H7 (cell line): ENCODE measurements at places on chromosomes 16 and 17. TPM values are rescaled to one million over a fixed set of nuclear protein-coding genes. Genes with fewer than 3 reads are reported as not detected.

The TRPV2 gene
- 1.8 and 5.5 TPM in 2 replicates for total RNA-seq

The COQ9 gene
- total RNA-seq: 43.3 and 59.6 TPM in 2 replicates

The NOB1 gene
- 43.4 and 65.0 TPM in 2 replicates for total RNA-seq

The SLC47A2 gene
- not detected in 2 replicates for total RNA-seq

The TP53TG3B gene
- total RNA-seq: not detected in 2 replicates

The SAP30BP gene
- 52.9 and 61.3 TPM in 2 replicates for total RNA-seq

DNA sequence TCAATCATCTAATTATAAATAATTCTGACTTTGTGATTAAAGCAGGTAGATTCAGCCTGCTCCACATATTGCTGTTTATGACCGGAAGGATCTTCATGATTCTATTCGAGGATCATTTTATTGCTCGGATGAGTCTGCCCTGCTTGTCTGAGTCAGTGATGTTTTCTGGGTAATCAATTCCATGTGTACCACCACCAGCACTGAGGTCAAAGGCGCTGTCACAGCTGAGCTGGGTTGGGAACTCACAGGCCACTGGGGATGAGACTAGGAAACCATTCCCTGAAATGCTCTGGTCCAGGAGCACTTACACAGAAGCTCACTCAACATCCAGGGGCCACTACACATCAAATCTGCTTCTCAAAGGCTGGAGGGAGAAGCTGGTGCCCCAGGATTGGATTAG, 30.4 kb upstream of the ERN1 start:
- DNase-seq: no peak

DNA sequence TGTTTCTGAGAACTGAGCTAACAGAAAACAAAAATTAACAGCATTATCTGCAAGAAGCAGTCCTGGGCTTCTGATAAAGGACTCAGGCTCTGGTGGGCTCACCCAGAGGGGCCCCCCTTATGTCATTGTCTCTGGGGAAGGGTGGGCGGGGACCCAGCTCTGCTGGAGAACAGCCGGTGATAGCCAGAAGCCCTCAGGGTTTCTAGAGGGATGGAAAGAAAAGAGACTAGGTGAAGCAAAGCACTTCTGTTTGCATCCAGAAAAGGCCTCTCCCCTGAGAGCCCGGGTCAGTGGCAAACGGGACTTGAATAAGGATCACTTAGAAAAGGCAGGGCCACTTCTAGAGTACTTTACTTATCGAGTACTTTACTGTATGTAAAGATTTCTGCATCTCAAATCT, 7.0 kb upstream of the CDC42EP4 start:
- no peak for DNase-seq

- no peak for DNase-seq
These were observed 19.0 kb upstream of the EVPL start for GRCh38 chr17:76046064-76046463.

GRCh38 chr17:5672815-5673430, 88.6 kb upstream of the NLRP1 start:
- DNase-seq: no peak

DNA sequence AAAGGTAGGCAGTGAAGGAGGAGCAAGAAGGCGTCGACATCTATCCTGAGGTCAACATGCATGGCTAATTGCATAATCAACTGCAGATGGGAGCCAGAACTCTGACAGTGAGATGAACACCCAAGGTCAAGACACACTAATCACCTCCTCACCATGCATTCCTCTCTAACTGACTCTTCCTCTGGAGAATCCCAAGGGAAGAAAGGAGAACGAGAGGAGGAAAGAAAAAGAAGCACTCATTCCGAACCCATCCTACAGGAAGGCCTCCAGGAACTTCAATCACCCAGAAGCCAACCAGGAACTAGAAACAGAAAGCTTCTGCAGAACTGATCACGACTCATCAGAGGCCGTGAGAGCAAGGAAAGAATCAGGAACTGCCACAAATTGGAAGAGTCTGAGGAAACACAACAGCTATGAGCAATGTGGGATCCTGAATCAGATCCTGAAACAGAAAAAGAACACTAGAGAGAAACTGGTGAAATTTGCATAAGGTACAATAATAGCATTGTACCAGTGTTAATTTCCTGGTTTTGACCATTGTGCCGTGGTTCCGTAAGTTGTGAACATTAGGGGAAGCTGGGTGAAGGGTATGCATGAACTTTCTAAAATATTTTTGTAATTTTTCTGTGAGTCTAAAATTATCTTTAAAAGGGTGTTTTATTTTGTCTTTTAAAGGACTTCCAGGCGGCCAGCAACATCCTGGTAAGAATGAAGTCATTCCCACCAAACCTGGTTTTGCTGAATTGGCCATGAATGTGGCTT, 10.0 kb upstream of the BEAN1 start:
- DNase-seq: no peak

DNA sequence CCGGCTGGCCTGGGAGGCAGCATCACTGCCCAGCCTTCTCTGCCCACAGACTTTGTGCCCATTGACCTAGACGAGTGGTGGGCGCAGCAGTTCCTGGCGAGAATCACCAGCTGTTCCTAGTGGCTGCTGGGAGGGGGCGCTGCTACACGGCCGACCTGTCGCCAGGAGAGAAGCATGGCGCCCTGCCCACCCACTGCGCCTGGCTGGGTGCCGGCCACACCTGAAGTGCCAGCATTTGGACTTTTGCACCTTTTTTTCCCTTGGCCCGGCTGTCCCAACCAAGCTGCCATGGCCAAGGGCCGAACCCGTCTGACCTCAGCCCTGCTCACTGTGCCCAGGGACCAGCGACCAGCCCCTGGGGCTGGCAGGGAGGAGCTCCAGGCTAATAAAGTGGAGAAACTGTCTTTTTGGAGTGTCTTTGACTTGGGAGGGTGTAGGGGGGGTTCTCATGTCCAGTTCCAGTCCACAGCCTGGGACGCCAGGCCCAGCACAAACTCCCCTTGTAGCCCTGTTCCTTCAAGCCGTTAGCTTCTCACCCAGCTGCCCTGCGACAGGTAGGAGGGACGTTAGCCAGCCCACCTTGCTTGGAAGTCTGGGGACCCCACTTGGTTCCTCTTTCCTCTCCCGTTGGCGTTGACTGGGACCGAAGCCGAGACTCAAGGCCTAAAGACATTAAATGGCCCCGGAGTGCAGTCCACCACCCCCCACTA, 939 bp upstream of the WDR90 start:
- peak; percentile 92 for DNase-seq

- DNase-seq: no peak
These were observed 64.2 kb downstream of the GNA13 start for GRCh38 chr17:64992325-64992802.

DNA sequence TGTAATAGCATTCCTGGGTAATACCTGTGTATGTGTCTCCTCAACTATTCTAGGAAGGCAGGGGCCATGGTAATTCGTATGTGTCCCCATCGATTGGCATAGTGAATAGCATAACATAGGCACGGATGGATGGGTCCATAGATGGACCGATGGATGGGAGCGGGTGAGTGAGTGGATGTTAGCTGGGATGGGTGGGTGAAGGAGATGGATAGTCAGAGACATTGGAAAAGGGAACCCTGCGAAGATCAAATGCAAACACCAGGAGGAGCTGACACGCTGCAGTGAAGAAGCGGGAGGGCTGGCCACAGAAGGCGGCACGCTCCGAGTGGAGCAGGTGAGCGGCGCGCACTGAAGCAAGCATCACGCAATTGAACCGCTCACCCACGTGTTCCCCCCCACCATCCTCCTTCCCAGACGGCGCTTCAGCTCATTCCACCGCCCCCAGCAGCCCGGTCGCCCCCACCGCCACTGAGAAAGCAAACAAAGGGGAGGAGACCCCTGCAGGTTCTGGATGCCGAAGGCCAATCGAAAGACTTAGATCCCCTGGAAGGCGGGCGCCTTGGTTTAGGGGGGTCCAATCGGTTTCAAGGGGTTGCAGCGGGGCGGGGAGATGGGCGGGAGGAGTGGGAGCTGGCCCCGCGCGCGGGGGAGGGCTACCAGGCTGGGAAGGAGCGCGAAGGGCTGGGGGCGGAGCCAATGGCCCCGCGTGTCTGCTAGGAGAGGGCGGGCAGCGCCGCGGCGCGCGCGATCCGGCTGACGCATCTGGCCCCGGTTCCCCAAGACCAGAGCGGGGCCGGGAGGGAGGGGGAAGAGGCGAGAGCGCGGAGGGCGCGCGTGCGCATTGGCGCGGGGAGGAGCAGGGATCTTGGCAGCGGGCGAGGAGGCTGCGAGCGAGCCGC, at the start of gene ARRB2:
TSS of gene ARRB2 (plus strand) at position 839 of the 899 bp plus-strand sequence. CDS start 90 bp downstream, outside the sequence.
- peak; percentile 99 for DNase-seq

- DNase-seq: peak; percentile 94
These were observed 3.4 kb downstream of the SLC38A10 start for GRCh38 chr17:81291662-81292061.

DNA sequence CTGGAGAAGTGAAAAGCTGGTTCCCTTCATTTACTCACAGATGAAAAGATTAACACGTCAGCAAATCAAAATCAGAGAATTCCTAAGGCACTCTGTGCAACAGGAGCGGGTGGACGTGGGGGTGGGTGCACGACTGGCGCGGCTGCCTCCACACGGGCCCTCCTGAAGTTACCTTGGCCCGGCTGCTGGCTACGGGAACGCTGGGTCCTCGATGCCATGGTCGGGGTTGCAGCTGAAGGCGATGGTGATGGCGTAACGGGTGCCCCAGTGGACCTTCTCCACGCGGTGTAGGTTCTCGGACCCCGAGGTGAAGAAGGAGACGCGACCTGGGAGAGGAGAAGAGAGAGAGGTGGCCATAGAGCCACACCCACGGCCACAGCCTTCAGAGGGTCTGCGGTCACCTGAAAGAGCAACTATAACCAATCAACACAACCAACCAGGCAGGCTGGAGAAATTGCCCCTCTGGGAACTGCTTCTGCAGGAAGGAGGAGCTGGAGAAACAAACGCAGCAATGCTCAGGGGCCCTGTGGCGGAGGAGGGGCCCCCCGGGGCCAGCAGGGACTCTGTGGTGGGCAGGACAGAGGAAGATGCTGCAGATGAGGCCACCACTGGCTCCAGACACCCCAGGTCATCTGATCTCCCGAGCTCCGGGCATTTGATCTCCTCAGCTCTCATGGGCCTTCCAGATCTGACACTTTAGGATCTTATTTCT, 20.8 kb downstream of the UTS2R start:
- peak; percentile 48 for DNase-seq

- DNase-seq: peak; percentile 83
These were observed 4.8 kb downstream of the SPHK1 start for GRCh38 chr17:76388966-76389888.

GRCh38 chr17:1089915-1090314, 89.9 kb downstream of the ABR start:
- no peak for DNase-seq

DNA sequence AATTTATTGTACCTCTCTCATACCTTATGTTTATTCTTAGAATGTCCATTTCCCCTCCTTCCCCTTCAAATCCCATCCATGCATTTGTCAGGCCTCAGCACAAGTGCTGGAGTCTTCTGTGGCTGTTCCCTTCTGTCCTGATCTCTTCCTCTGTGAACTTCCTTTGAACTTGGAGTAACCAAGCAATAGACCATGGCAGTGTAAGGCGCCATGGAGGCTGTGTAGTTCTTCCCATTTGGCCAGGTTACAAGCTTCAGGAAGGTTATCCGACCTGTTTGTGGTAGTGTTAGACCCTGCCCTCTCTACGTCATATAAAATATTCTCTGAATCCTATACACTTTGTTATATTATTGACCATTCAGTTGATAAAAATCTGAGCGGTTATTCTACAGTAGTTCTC, 28.6 kb downstream of the MAP2K6 start:
- no peak for DNase-seq

GRCh38 chr16:66470556-66470955, 43.5 kb downstream of the BEAN1 start:
- peak; percentile 25 for DNase-seq

- DNase-seq: no peak
These were observed 6.5 kb upstream of the KLHL36 start for GRCh38 chr16:84641643-84642358.

- DNase-seq: no peak
These were observed 133.5 kb downstream of the CMIP start for GRCh38 chr16:81578076-81578475.

- peak; percentile 31 for DNase-seq
These were observed 15.0 kb downstream of the GINS2 start for GRCh38 chr16:85673529-85674417.

GRCh38 chr16:27515874-27516353, 33.8 kb downstream of the GTF3C1 start:
- peak; percentile 90 for DNase-seq

GRCh38 chr16:84390131-84390785, 21.9 kb downstream of the ATP2C2 start:
- DNase-seq: no peak
